ENCODE measurements at places on chromosomes 3 and 15. TPM values are rescaled to one million over a fixed set of nuclear protein-coding genes. Genes with fewer than 3 reads are reported as not detected.

- no peaks in the 10 kb centered on the region for H3K27me3 ChIP-seq
- H3K36me3 ChIP-seq: peaks cover 28% of the 10 kb centered on the region
- H3K4me3 ChIP-seq: no peak overlapping the region
- peak overlapping the region; percentile 27 for H3K27ac ChIP-seq
- H3K4me1 ChIP-seq: peaks cover 9% of the 10 kb centered on the region
Observed at GRCh38 chr3:16468002-16468335, 45.5 kb downstream of the RFTN1 start.

DNA sequence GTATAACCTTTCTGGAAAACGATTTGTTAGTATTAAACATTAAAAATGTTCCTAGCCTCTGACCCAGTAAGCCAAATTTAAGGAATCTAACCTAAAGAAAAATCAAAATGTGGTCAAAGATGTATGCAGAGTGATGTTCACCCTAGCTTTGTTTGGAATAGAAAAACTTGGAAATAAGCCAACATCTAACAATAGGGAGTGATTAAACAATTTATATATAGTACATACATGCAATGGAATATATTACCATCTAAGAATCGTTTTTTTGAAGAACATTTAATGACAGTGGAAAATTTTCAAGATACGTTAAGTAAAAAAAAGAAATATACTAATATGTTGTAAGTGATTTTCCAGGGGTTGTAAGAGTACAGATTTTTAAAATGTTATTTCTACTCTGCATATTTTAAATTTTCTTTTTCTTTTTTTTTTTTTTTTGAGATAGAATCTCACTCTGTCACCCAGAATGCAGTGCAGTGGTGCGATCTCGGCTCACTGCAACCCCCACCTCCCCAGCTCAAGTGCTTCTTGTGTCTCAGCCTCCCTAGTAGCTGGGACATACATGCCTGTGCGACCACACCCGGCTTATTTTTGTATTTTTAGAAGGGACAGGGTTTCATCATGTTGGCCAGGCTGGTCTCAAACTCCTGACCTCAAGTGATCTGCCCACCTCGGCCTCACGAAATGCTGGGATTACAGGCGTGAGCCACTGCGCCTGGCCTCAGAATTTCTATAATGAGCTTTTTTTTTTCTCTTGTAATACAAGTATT lies 54.9 kb downstream of the ANP32A start:
- no peaks in the 10 kb centered on the region for H3K27me3 ChIP-seq
- no peaks in the 10 kb centered on the region for H3K36me3 ChIP-seq
- DNase-seq: no peak
- peaks cover 13% of the 10 kb centered on the region for H3K4me1 ChIP-seq
- H3K4me3 ChIP-seq: no peak overlapping the region

GRCh38 chr3:136982520-136983138 lies 24.8 kb downstream of the IL20RB start:
- H3K4me1 ChIP-seq: no peaks in the 10 kb centered on the region
- H3K27me3 ChIP-seq: no peaks in the 10 kb centered on the region
- no peak for DNase-seq

GRCh38 chr3:49903451-49904424 lies at the start of gene MST1R:
TSS of gene MST1R (minus strand) at chr3:49903873. CDS start at chr3:49903609, 264 bp downstream.
- peak within 1 kb of the TSS; percentile 31 for H3K27ac ChIP-seq
- H3K4me3 ChIP-seq: peak within 1 kb of the TSS; percentile 82
- peaks cover 5% of the 10 kb centered on the region for H3K36me3 ChIP-seq
- peak; percentile 48 for DNase-seq
- H3K27me3 ChIP-seq: no peaks in the 10 kb centered on the region

The NECTIN3 gene
- not detected for polyA plus RNA-seq

DNA sequence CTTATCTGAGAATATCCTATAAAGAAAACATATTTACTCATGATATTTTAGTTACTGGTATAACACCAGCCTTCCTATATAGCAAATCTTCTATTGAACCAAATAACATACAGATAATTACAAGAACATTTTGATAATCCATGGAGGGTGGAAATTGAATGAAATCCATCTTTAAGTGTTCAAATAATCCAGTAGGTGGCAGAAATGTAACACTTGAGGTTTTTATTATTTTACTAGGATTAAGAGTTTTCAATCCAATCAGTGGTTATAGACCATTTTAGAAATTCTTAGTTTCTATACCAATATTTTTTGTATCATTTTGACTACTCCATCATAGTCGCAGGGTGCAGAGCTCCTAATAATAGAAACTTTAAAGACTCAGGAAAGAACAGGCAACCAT lies 101.9 kb upstream of the KCNH8 start:
- no peak for DNase-seq
- H3K27me3 ChIP-seq: no peaks in the 10 kb centered on the region
- no peak overlapping the region for H3K4me3 ChIP-seq

GRCh38 chr15:69320977-69321554 lies 22.4 kb downstream of the PAQR5 start:
- H3K4me3 ChIP-seq: no peak overlapping the region
- H3K27ac ChIP-seq: no peak overlapping the region
- DNase-seq: no peak
- no peaks in the 10 kb centered on the region for H3K36me3 ChIP-seq
- no peaks in the 10 kb centered on the region for H3K4me1 ChIP-seq

DNA sequence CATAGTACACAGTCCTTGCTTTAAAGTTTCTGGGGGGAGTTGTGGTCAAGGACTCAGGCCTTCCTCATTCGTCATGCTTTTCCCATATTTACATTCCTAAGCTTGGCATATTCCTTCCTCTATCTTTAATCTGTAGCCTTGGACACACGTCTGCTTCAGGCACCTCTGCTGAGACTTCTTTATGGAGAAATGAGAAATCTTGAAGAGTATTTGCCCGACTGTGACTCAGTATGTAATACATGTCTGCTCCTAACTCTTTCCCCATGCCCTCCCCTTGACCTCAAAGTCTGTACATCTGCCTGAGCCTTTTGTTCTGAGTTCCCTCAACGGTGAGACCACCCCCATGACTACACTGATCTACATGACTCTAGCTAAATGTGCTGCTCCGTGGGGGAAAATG lies 246.1 kb downstream of the SI start:
- DNase-seq: no peak
- H3K4me3 ChIP-seq: no peak overlapping the region
- no peaks in the 10 kb centered on the region for H3K4me1 ChIP-seq
- H3K36me3 ChIP-seq: no peaks in the 10 kb centered on the region

The SETD2 gene
- polyA plus RNA-seq: 7.5 TPM

The TMC3 gene
- polyA plus RNA-seq: not detected

DNA sequence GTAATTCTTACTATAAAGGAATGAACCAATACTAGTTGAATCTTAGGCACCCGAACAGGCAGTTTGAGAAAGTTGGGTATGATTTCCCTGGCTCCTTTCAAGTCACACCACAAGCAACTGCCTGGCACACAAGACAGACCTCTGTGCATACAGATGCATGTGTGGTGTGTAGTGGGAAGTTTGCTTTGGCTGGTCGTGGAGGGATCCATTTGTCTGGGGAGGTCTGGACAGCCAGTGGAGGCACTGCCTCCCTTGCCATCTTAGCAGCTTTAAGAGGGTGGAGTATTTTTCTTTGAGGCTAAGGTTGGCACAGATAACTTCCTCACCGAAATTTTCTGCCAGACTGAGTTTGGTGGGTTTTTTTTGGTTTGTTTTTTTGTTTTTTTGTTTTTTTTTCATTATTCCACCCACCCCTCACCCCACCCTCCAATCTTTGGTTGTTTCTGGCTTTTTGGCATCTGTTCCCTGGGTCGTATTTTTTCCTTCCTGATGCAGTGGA lies 97.1 kb downstream of the TMEM212 start:
- H3K27me3 ChIP-seq: no peaks in the 10 kb centered on the region
- H3K4me1 ChIP-seq: peaks cover 39% of the 10 kb centered on the region
- no peak for DNase-seq
- no peak overlapping the region for H3K4me3 ChIP-seq
- H3K27ac ChIP-seq: no peak overlapping the region

The C3orf38 gene
- 25.4 TPM for polyA plus RNA-seq

DNA sequence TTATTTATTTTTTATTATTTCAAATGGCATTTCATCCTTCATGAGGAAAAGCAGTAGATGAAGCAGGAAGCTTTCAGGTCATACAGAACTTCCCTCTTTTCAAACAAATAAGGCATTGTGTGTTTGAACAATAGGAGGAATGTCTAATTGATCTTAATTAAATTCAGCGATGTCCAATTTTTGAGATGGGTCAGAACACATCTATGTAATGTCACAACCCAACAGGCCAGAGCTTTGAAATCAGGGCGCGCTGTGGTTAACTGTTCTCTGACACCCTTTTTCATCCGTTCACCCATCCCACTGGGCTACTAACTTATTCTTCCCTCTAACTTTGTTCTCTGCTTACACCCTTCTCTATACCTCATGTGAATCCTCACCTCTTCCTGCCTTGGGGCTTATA lies 510.5 kb downstream of the FOXP1 start:
- DNase-seq: no peak
- H3K27me3 ChIP-seq: no peaks in the 10 kb centered on the region
- no peaks in the 10 kb centered on the region for H3K36me3 ChIP-seq

DNA sequence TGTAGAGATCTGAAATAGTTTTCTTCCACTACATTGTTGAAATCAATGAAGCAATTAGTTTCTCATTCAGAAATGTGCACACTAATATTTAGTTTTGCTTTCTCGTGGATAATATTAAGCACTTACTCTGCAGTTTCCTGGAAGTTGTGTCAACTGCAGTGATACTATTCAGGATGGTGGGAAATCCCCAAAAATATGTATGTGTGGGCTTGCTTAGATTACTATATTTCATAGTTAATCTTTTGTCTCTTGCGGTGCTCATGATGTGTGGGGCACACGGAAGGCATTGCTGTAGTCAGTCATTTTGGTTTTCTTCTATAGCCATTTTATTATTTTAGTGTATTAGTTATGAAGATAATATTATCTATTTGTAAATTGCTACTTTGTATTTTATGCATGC lies 19.7 kb downstream of the RAB11A start:
- H3K36me3 ChIP-seq: peaks cover 78% of the 10 kb centered on the region
- no peak overlapping the region for H3K4me3 ChIP-seq
- no peaks in the 10 kb centered on the region for H3K4me1 ChIP-seq
- DNase-seq: no peak

- H3K36me3 ChIP-seq: no peaks in the 10 kb centered on the region
- no peaks in the 10 kb centered on the region for H3K4me1 ChIP-seq
- no peak for DNase-seq
- H3K4me3 ChIP-seq: no peak overlapping the region
Observed at GRCh38 chr3:67647390-67647878, 7.0 kb downstream of the SUCLG2 start.

The BUB1B gene
- polyA plus RNA-seq: not detected

- no peak overlapping the region for H3K4me3 ChIP-seq
- no peaks in the 10 kb centered on the region for H3K27me3 ChIP-seq
- H3K27ac ChIP-seq: no peak overlapping the region
- no peaks in the 10 kb centered on the region for H3K36me3 ChIP-seq
- no peaks in the 10 kb centered on the region for H3K4me1 ChIP-seq
- DNase-seq: peak; percentile 15
Observed at GRCh38 chr3:106609666-106610301, 741.0 kb upstream of the CBLB start.

- no peaks in the 10 kb centered on the region for H3K27me3 ChIP-seq
- DNase-seq: peak; percentile 15
- H3K4me1 ChIP-seq: peaks cover 29% of the 10 kb centered on the region
Observed at GRCh38 chr3:23240171-23240785, 37.2 kb downstream of the UBE2E2 start.

DNA sequence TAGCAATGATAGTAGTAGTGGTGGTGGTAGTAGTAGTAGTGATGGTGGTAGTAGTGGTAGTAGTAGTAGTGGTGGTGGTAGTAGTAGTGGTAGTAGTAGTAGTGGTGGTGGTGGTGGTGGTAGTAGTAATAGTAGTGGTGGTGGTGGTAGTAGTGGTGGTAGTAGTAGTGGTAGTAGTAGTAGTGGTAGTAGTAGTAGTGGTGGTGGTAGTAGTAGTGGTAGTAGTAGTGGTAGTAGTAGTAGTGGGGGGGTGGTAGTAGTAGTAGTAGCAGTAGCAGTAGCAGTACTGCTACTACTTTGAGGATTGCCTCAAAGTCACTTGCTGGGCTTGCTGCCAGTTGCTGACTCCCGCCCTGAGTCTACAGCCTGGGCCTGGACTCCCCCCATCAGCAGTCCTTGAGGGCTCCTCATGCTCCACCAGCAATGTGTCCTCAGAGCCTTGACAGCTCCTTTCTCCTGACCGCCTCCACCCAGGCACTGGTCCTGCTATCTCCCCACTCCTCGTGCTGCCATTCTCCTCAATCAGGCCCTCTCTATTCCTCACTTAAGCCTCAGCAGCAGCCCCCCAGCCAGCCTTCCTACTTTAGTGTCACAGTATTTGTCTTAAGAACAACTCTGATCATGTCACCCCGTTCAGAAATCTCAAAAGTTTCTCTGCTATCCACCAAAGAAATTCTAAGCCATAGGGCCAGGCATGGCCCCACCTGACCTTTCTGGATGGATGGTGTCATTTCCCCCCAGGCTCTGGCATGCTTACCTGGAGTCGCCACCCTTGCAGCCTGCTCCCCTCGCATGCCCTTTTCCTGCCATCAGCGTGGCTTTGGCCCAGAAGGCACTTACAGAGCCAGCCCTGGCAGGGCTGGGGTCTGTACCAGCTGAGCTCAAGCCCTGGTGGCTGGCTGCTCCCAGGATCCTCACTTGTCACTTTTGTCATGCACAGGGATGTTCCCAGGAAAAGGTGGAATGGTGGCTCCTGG lies 45.6 kb downstream of the DLEC1 start:
- DNase-seq: peak; percentile 49
- no peak overlapping the region for H3K4me3 ChIP-seq
- H3K36me3 ChIP-seq: no peaks in the 10 kb centered on the region
- H3K4me1 ChIP-seq: no peaks in the 10 kb centered on the region

DNA sequence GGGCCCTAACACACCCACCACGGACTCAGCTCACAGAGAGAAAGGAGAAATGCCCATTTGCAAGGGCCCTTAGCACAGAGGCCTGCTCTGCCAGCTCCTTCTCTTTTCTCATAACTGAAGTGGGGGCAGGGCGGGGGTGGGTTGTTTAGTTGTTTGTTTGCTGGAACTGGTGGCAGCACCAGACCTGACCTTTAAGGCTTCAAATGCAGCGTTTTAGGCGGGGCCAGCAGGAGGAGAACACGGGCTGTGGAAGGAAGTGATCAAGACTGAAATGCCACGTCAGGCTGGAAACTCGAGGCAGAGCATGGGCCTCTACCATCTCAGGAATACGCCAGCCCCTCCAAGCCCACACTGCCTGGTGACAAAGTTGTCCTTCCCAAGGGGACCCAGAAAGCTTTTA lies 9.3 kb downstream of the CACNA2D2 start:
- H3K27ac ChIP-seq: no peak overlapping the region
- DNase-seq: no peak
- no peaks in the 10 kb centered on the region for H3K36me3 ChIP-seq
- no peak overlapping the region for H3K4me3 ChIP-seq
- H3K4me1 ChIP-seq: no peaks in the 10 kb centered on the region

DNA sequence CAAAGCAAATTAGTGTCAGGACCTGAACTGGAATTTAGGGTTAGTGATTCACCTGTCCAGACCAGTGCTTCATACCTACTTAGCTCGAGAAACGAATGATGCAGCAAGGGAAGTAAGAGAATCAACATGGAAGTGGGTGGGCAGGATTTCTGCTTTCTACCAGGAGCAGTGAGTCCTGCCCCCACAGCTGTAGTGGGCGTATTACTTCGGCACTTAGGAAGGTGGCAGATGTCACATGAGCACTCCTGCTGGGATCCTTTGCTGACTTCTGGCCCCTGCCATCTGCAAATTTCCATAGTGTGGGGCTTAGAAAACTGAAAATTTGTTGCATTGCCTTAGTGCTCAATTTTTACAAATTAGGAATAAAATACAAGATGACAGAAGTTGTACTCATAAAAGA lies 31.2 kb downstream of the RYR3 start:
- H3K27ac ChIP-seq: no peak overlapping the region
- no peaks in the 10 kb centered on the region for H3K36me3 ChIP-seq
- no peaks in the 10 kb centered on the region for H3K27me3 ChIP-seq
- H3K4me3 ChIP-seq: no peak overlapping the region
- H3K4me1 ChIP-seq: no peaks in the 10 kb centered on the region
